ENCODE measurements at places on chromosomes 5 and 9.

- DNase-seq: no peak
These were observed 136.6 kb upstream of the OTULINL start for GRCh38 chr5:14445013-14445412.

GRCh38 chr5:83025690-83026478, 51.3 kb downstream of the TMEM167A start:
- no peak for DNase-seq

DNA sequence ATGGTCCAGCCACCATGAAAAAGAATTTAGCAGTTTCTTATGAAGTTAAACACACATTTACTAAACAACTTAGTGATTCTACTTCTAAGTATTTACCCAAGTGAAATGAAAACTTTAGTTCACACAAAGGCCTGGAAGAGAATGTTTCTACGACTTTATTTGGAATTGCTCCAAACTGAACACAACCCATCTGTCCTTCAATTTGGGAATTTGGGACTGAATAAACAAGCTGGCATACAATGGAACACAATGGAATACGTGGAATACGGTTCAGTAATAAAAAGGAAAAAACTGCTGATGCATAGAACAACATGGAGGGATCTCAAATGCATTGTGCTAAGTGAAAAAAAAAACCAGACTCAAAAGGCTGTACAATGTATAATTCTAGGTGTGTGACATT, 44.6 kb upstream of the BASP1 start:
- DNase-seq: no peak

GRCh38 chr5:102314328-102314727, 18.2 kb upstream of the SLCO4C1 start:
- DNase-seq: no peak

GRCh38 chr9:137165250-137165836, 4.5 kb downstream of the LRRC26 start:
- DNase-seq: no peak

GRCh38 chr9:100619665-100620064, 41.8 kb downstream of the CAVIN4 start:
- DNase-seq: no peak

- DNase-seq: no peak
These were observed 3.2 kb upstream of the SET start for GRCh38 chr9:128685636-128686489.

DNA sequence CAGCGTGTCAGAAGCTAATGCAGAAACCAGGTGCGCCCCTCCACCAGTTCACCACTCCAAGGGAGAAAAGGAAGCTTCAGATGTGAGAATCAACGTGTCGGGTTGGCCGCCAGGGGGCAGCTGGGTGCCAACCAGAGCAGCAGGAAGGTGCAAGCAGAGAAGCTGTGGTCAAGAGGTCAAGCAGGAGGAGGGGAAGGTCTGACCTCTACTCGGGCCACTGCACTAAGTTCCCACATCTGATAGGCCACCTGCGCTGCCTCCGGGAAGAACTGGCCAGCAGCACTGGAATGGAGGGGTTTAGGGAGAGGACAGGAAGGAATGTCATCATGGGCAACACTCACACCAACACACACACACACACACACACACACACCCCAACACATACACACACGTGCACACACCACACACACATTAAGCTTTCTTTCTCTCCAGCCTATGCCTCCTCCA, 31.4 kb downstream of the ANXA6 start:
- DNase-seq: peak; percentile 28

DNA sequence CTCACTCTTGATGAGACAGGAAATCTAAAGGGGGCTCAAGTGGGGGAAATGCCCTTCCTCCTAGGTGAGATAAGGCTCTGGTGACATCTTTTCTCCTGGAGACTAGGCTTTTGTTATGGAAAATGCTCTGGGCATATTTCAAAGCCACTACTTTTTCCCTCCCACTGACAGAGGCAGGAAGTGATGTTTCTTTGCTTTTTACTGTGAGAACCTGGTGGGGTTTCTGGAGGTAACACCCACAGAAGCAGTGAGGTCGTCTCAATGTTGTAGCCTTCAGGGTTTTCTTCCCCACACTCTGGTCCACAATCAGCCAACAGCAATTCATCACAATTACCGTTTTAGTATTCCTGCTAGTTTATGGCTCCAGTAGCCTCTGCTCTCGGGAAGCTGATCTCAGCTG, 41.4 kb upstream of the FAM240B start:
- DNase-seq: no peak

- no peak for DNase-seq
These were observed 104.4 kb downstream of the FRMD3 start for GRCh38 chr9:83433846-83434245.

DNA sequence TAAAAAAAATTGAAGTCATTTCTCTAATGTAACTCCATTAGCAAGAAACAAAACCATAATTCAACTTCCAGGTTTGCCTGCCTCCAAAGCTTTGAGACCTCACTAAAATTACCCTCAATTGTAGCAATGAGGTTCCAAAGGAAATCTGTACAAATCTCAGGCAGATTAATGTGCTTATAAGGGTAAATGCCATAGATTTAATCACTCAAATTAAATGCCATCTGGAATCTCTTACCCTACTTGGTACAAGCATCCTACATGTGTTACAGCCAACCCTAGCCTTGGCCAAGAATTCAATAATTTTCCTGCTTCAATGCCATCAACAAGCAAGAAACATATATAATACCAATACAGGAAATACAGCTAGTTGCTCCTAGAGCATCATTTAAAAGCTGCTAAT, 452.8 kb downstream of the RAB3C start:
- DNase-seq: no peak

- DNase-seq: no peak
These were observed 61.0 kb upstream of the FER start for GRCh38 chr5:108686676-108687075.

Measured in stimulated activated CD4-positive, alpha-beta T cell treated with anti-CD3 and anti-CD28 coated beads, Interleukin-1b, Interleukin-23, amount 100 ng/mL, for 1 hour (primary cell).